Osteoblast (primary cell): ENCODE measurements at places on chromosomes 12 and 14. TPM values are rescaled to one million over a fixed set of nuclear protein-coding genes. Genes with fewer than 3 reads are reported as not detected.

KRT83 gene
- not detected in 2 replicates for total RNA-seq

OTOGL gene
- 0.36 and 0.59 TPM in 2 replicates for total RNA-seq

FOXA1 gene
- total RNA-seq = 0.36 TPM in 1 of 2 replicates, not detected in the other

SIX1 gene
- 18.1 and 21.5 TPM in 2 replicates for total RNA-seq
